Activated naive CD4-positive, alpha-beta T cell (primary cell): ENCODE measurements at places on chromosomes 7 and 10.

GRCh38 chr7:141624763-141625162 lies 73.6 kb downstream of the AGK start:
- no peak for DNase-seq

- no peak for DNase-seq
Observed at GRCh38 chr7:81664304-81664703, 105.5 kb downstream of the HGF start.

GRCh38 chr10:6115411-6115810 lies 26.6 kb downstream of the RBM17 start:
- no peak for DNase-seq

DNA sequence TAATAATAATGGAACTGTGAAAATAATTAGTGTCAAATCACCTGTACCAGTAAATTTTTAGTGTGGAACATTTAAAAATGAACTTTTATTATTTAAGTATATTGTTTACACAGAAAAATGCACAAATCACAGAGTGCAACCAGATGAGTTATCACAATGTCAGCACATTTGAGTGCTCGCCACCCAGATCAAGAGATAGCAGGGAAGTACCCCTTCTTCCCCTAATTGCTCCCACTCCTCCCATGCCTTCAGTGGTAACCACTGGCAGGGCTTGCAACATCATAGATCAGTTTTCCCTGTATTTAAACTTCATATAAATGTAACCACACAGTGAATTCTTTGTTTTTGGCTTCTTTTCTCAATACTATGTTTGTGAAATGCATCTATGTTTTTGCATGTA lies 7.8 kb upstream of the GPR141 start:
- DNase-seq: no peak

DNA sequence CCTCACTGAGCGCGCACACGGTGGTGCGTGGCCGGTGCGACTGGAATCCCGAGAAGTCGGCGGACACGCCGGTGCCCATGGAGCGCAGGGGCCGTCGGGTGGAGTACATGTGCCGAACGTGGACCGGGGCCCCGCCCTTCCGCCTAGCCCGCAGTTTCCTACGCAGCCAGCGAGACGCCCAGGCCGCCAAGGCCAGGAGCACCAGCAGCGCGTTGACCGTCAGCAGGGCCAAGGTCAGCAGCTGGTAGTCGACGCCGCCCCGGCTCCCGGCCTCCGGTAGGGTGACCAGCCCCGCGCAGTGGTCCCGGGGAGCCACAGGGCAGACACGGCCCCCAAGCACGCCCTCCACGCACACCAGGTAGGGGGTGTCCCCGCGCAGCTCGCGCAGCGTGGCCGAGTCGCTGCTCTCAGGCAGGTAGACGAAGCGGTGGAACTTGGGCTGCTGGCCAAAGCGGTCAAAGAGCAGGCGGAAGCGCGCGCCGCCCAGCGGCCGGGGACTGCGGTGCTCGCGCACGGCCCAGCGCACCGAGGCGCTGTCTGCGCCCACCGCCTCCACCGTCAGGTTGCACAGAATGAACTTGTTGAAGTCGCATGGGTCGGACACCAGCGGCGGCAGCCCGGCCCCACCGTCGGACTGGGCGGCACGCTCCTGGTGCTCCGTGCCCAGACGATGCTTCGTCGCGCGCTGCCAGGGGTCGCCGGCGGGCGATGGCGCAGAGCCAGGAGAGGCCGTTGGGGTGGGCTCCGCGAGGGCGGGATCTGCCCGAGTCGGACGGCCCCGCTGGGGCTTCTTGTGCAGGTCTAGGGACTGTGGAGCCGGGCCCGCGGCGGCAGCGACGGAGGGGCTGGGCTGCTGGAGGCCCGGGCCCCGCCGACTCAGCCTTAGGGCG lies 2.2 kb downstream of the TRIL start:
- DNase-seq: no peak

DNA sequence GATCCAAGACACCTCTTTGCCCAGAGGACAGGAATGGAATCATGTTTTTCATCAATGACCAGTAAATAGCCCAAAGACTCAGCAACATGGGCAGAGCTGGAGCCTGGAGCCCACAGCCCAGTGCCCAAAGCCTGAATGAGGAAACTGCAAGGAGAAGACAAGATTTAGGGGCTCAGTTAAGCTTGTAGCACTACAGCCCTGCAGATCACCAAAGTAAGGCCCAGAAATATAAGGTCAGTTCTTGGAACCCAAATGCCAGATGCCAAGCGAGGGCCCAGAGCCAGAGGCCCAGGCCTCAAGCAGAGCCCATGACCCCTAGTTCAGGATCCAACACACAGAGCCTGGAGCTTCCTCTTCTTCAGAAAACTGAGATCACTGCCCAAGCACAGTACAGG lies 32.4 kb downstream of the MBL2 start:
- DNase-seq: no peak

GRCh38 chr10:114931072-114931679 lies 6.8 kb upstream of the TRUB1 start:
- no peak for DNase-seq

DNA sequence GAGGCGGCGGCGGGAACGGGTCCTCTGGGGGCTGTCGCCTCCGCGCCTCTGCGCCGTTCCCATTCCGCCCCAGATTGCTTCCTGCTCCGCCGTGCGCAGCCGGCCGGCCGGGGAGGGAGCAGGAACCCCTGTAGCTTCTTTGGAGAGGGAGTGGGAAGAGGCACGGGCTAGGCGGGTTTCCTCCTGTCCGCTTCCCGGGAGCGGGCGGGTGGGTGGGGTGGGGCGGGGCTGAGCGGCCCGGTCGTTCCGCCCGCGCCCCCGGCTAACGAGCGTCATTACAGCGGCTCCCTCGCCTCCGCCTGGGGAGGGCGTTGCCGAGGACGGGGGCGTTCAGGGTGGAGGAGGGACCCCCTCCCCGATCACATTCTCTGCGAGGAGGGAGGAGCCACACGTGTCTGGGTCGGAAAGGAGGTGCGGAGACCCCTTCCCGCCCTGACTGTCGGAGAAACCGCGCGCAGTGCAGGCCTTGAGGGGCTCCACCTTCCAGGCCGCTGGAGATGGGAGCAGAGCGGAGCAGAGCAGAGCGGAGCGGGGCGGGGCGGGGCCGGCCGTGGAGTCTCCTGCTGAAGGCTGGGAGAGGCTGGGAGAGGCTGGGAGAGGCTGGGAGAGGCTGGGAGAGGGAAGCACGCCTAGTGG lies 39.7 kb downstream of the AGAP3 start:
- DNase-seq: no peak

DNA sequence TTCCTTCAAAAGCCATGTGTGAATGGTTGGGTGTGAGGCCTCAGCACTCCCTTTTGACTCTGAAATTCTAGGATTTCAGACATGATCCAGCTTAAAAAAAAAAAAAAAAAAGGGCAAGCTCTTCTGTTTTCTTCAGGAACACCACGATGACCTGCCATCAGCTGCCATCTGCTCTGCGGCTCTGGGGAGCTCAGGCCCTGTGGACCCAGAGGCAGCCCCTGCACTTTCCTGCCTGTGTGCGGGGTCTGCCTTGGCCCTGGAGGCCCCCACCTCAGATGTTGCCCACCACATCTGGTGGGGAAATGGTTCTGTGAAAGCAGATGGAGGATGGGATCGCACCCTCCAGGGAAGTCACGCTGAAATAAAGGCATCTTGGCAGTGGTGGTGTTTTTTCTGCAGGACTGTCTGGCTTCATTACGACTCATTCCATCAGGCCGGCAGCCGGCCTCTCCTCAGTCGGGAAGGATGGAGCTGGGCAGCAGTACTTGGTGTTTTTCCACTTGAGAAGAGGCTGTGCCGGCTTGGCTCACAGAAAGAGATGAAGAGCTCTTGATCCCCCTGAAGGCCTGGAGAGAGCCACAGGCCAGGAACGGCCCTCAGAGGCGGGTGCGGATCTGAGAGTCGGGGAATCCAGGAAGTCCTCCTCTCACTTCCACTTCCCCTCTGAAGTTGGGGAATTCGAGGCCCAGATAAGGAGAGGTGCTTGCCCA lies 66.1 kb upstream of the AQP1 start:
- DNase-seq: no peak

- no peak for DNase-seq
Observed at GRCh38 chr10:49094646-49095045, 20.7 kb downstream of the VSTM4 start.

DNA sequence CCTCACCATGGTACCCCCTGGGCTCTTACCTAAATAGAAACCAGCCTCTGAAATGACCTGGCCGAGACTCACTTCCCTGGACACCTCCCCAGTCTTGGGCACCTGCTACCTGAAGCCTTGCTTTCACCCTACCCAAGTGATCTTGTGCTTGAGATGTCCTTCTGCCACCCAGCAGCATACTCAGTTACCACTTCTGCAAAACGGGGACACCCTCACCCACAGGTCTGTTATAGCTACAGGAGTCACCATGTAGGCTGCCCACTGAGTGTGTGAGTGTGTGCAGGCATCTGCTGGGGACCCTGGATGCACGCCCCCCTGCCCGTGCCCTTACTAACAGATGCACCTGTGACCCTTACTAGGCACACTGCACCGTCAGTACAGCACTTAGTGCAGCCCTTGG lies 94.8 kb upstream of the PPIF start:
- no peak for DNase-seq

GRCh38 chr7:91940171-91940570 lies 491 bp upstream of the AKAP9 start:
- no peak for DNase-seq

GRCh38 chr7:25863729-25864110 lies 288.3 kb upstream of the NFE2L3 start:
- DNase-seq: no peak

GRCh38 chr10:3002304-3002703 lies 65.0 kb upstream of the PFKP start:
- DNase-seq: no peak

GRCh38 chr10:14312014-14312413 lies 18.7 kb downstream of the FRMD4A start:
- DNase-seq: no peak

- no peak for DNase-seq
Observed at GRCh38 chr7:44411306-44411705, 79.2 kb downstream of the NUDCD3 start.

- no peak for DNase-seq
Observed at GRCh38 chr7:10913457-10913856, 60.2 kb upstream of the PHF14 start.

DNA sequence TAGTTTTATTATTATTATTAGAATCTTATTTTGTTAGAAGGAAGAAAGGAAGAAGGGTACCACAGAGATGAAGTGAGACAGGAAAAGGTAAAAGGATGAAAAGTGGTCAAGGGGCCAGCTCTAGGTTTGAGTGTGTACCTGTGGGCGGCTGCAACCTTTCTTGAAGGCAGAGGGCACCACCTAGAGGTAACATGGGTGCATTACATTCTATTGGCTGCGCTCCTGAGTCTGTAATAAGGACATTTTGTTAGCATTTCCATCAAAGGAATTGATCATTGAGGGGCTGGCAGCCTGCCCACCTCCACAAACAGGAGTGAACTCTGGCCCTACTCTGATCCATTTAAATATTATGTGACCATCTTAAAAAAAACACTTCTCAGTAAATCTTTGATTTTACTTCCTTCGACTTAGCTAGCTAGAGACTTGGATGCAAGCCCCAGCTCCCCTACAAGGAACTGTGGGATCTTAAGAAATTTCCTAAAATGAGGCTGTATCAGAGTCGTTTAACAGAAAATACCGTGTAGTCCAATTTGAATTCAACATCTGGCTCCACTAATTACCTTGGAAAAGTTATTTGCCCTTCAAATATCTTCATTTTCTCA lies 610.4 kb downstream of the IPMK start:
- DNase-seq: no peak

DNA sequence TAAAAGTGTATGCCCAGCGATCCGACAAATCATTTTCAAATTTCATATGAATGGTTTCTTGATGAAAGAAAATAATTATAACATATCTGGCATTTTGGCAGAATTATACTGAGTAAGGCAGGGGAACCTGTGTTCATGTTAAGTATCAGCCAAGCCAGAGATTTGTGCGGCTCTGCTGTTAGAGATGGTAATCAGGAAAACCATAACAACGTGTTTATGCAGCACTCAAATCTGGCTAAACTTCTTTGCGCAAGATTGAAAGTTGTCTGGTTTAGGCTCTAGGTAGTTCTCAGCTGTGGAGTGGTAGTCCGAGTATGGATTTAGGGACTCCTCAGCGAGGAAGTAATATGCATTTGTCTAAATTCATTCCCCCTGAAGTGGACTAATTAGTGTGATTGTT lies 8.9 kb upstream of the CTBP2 start:
- DNase-seq: no peak

DNA sequence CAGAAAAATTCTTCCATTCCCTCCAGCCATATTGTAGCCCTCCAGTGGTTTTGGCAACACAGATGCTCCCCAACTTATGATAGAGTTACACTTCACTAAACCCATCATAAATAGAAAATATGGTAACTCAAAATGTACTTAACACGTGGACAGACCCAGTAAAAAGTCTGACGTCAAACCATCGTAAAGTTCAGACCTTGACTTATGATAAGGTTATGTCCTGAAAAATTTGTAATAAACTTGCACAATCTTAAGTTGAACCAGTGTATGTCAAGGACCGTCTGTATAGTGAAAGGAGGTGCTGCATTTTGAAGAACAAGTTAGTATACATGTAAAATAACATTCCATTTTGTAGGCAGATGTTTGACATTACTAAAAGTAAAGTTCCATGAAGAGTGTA lies 142.8 kb downstream of the NSUN6 start:
- no peak for DNase-seq

DNA sequence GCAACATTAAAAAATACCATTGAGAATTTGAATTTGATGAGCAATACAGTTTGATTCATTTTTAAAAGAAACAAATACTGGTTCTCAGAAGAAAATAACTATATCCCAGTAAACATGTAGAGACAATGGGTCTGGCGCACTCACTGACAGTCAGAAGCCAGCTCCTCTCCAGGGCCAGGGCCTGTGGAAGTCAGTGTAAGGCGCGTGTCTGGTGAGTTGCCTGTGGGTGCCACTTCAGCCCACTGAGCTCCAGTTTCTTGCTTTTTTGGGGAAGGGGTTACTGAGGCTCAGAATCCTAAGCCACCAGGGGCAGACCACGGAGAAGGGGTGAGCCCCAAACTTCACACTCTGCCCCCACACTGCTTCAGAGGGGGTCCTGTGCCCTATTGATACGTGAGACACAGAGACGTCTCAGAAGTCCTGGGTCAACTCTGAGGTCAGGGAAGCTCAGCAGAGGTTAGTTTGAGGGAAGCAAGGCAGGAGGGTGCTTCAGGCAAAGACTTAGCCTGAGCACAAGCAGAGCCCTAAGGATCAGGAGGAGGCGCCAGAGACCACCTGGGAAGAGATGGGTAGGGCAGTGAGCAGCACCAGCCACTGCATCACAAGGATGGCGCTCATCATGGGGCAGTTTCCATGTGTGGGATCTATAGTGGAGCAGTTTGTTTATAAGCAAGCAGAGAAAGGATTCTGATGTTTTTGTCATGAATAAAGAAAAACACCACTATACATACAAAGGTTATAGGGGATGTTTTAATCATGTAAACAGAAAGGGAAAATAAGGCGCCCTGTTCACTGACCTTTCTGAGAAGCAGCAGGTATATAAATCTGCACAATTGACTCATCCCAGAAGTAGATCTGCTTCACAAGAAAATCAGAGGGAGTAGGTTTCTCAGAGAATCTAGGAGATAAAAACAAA lies 95.7 kb downstream of the PKD1L1 start:
- DNase-seq: no peak

GRCh38 chr7:48041653-48041970 lies 6.3 kb downstream of the C7orf57 start:
- no peak for DNase-seq

DNA sequence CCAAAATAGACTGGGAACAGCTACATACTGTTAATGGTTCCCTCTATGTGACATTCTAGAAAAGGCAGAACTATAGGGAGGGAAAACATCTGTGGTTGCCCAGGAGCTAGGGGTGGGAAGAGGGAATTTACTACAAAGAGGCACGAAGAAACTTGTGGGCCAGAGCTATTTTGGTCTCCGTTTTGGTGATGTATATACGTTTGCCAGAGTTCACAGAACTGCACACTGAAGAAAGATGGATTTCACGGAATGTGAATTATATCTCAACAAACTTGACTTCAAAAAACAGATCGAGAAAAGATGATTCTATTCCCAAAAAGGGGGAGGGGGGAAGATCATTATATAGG lies 386 bp upstream of the AS3MT start:
- DNase-seq: no peak
